ENCODE measurements at places on chromosomes 6 and 20.

DNA sequence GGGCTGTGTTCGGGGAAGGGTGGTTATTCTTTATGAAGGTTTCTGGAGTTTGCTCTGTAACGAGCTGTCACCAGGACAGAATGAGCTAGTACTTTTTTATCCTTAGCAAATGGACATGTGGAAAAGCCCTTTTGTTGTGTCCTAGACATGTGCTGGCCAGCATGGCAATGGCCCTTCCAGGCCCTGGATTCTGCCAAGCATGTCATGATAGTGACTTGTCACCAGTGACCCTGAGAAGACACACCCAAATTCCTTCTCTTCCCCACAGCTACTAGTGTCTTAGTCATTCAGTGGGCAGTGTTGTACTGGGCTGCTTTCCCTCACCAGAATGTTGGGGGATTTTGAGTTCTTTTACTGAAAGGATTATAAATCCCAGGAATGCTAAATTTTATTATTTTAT is 74.0 kb upstream of the XRN2 start:
- no peak for DNase-seq

GRCh38 chr20:2365666-2366065 is 15.0 kb upstream of the TGM6 start:
- DNase-seq = no peak

- DNase-seq = no peak
Measured at GRCh38 chr20:59817846-59818615, 115.4 kb downstream of the SYCP2 start.

- DNase-seq = no peak
Measured at GRCh38 chr6:3759646-3760232, 8.2 kb upstream of the PXDC1 start.

- no peak for DNase-seq
Measured at GRCh38 chr20:53187392-53188068, 215.4 kb downstream of the TSHZ2 start.

- DNase-seq = no peak
Measured at GRCh38 chr6:98900706-98901105, 47.0 kb downstream of the FBXL4 start.

GRCh38 chr6:1055015-1055921 is 256.6 kb upstream of the FOXQ1 start:
- no peak for DNase-seq

DNA sequence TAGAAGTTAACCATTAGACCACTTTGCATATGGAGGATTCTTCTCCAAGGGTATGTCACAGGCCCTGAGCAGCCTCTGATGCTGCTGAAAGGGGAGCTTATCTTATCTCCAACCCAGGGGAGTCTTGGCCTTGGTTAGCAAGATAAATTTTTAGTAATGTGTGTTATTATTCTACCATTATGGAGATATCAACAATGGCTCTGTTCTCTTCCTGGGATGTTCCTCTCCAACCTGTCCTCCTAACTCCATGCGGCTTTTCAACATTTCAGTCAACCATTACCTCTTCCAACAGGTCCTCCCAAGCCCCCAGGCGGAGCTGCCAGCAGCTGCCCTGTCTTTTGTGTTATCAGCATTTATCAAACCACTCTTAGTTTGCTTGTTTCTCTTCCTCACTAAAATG is 48.4 kb upstream of the FOXC1 start:
- no peak for DNase-seq

DNA sequence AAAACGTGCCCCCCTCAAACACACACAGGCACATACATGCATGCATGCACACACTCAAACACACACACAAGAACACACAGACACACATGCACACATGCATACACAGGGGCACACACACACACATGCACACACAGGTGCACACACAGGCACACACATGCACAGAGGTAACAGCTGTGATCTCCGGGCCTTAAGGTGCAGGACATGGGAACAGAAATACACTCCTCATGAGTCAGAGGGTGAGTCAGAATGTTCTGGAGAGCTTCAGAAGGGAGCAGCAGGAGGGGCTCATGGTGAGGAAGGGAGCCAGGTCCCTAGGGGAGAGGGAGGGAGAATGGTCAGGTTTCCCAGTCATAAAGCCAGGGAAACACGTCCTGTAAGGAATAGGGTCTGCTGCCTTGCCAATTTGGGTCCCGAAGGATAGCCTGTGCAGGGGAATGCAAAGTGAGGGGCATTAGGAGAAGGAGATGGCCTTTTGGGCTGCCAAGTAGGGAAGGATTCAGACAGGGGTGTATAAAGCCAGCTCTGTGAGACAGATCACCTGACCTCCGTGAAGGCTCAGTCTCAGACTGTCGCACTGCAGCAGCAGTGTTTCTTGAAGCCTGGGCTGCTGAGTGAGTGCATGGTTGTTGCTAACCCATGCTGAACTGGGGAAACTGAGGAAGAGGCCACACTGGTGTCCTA is 123.9 kb downstream of the MAFB start:
- DNase-seq = no peak

GRCh38 chr6:136920216-136920615 is 1.9 kb upstream of the SLC35D3 start:
- no peak for DNase-seq

GRCh38 chr6:135600931-135601330 is 103.4 kb upstream of the AHI1 start:
- DNase-seq = no peak

DNA sequence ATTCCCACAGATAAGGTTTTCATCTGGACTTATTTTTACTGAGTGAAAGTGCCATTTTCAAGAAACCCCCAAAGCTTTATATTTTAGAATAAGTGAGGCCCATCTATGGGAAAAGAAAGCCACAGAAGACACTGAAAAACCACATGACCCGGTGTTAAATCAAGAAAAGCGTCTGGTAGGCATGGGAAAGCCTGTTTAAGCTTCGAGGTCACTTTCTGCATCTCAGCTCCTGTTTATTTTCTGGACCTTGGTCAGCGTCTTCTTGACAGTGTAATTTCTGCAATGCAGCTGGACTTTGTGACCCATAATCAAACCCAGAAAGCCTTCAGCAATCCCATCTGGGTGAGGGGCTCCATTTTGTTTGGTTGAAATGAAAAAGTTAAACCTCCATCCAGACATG is 59.6 kb upstream of the NEDD9 start:
- DNase-seq = no peak

DNA sequence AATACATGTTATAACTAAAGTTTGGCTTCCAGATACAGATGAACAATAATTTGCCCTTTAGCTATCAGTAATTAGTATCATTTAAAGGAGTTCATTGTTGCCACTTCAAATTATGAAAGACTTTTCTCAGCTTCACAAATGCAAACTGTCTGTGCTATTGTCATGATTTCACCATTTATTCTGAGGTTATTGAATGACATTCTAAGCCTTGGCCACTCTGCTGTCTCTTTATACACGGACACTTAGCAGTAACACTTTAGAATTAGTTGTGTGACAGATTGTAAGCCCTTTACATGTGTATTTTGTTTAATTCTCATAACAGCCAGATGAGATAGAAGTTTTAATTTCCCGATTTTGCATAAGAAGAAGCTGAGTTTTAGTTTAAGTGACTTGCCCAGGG is 176.6 kb downstream of the SLC35F1 start:
- DNase-seq = no peak

DNA sequence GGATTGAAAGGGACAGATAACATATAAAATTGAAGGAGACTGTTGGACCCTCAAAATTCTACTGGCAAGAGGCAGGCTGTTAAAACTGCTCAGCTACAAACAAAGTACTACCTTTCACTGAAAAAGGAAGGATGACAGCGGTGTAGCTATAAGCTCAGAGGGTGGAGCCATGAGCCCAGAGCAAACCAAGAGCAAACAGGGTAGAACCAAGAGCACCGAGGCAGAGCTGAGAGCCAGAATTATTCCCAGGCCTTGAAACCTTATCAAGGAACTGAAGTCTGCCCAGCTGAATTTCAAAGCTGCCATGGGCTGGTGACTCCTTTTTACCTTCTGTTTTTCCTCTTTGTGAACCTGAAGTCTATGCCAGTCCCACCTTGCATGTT is 74.7 kb upstream of the SLC4A11 start:
- no peak for DNase-seq

DNA sequence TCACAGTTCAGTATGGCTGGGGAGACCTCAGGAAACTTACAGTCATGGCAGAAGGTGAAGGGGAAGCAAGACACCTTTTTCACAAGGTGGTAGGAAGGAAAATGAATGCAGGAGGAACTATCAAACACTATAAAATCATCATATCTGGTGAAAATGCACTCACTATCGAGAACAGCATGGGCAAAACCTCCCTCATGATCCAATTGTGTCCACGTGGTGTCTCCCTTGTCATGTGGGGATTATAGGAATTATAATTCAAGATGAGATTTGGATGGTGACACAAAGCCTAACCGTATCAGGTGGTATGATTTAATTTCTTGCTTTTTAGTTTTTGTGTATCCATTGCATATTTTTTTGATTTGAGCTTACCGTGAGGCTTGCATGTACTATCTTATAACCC is 133.2 kb upstream of the SYNCRIP start:
- no peak for DNase-seq

DNA sequence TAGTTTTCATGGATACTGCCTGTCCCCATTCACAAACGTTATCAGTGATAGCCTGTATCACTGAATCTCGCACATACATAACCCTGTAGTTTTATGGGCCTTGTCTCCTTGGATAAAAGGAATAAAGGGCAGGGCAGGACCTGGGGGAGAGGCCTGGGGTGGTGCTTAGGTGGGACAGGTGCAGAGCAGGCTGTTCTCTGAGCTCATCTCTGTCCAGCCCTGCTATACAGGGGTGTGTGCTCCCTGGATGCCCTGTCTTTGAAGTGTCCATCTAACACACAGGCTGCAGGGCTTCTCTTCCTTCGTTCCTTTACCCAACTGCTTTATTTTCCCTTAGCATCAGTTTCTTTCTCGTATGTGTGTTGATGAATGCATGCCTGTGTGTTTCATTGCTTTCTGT is 26.4 kb downstream of the BRPF3 start:
- no peak for DNase-seq

DNA sequence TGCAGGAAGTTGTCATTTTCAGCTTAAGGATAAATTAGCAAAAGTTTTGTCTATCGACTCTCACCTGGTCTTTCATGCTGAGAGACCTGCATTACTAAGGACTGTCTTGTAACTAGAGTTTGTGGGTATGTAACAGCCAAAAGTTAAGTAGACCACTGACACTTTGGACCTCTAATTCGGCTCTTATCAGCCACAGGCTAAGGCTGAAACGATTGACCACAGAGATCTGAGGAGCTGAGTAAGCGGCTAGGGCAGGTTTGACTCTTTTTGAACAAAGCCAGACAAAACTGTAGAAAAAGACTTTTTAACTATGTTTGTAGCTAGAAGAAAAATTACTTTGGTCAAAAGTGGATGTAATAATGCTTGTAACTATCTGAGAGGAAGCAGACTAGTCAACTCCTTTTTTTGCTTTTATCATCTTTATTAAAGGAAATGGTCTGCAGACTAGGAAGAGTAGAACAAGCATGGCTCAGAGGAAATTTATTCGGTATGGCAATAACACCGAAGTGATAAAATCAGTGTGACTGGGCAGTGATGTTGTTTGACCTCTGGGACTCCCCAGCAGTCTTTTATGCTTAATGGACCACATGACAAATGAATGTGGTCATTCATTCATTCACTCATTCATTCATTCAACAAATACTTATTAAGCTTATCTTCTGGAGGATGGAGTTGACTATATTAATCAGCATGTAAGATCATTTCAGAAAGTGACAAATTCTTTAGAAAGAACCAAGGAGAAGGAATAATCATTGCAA is 725.0 kb upstream of the HS3ST5 start:
- no peak for DNase-seq

DNA sequence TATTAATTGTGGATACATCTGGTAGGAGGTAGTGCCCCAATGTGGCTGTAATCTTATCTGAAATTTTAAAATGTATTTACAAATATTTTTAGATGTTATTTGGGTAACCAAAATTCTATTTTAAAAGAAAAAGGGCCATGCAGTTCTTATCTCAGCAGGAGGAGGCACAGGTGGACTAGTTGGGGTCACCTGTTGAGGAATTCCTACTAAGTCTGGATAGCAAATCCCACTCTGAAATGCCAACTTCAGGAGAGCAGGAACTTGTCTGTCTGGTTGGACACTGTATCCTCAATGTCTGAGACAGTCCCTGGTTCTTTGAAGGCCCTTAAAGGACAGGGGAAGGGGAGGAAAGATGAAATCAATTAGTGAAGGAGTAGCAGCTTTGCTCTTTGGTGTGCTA is 82.6 kb downstream of the EYA2 start:
- DNase-seq = no peak

All from activated naive CD4-positive, alpha-beta T cell (primary cell).